ENCODE measurements at places on chromosomes 1 and 21.
A peak's percentile ranks its signal among the peaks of the same experiment; 100 is the strongest.

DNA sequence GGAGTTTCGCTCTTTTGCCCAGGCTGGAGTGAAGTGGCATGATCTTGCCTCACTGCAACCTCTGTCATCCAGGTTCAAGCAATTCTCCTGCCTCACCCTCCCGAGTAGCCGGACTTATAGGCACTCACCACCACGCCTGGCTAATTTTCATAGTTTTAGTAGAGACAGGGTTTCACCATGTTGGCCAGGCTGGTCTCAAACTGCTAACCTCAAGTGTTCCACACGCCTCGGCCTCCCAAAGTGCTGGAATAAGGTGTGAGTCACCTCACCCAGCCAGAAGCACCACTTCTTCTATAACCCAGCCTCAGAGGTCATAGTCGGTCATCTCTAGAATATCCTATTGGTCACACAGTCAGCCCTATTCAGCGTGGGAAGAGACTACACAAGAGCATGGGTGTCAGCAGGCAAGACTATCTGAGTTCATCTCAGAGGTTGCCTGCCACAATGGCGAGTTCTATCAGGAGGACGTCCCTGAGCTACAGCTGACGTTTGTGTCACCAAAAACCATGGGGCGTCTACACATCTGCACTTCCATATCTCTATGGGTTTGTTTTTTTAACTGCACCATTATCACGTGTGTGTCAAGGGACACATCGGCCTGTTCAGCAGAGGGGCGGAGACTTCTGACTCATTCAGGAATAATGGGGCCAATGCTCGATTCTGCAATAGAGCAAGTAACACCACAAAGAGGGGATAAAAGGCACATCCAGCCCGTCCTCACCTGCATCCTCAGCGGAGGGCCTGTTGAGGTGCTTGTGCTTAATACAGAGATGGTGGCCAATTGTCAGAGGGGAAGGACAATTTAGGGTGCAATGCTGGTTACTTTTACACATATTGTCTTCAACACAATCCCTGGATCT is 256.3 kb upstream of the IRF2BP2 start:
- DNase-seq = no peak

DNA sequence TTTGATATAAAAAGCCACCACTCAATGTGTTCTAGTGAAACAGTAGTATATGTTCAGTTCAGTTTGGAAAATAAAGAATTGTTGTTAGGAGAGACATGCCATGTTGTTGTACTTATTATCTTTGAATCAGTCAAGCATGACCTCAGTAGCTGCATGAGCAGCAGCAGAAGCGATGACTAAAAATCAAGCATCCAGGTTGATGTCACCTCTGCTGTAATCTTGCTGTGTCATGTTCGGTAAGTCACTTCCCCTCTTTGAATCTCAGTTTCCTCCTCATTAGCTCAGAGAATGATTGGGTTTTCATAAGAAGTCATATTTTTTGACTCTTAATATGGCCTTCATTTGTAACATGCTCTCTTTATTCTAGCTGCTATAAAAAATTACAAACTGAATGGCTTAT is 428.4 kb upstream of the B3GALT2 start:
- DNase-seq = no peak

- no peak for DNase-seq
Measured at GRCh38 chr1:25924454-25924853, 18.2 kb upstream of the STMN1 start.

- peak; percentile 4 for DNase-seq
Measured at GRCh38 chr1:7642781-7643529, 128.1 kb upstream of the VAMP3 start.

GRCh38 chr21:20998456-20998789 is 214 bp downstream of the NCAM2 start:
- no peak for DNase-seq

DNA sequence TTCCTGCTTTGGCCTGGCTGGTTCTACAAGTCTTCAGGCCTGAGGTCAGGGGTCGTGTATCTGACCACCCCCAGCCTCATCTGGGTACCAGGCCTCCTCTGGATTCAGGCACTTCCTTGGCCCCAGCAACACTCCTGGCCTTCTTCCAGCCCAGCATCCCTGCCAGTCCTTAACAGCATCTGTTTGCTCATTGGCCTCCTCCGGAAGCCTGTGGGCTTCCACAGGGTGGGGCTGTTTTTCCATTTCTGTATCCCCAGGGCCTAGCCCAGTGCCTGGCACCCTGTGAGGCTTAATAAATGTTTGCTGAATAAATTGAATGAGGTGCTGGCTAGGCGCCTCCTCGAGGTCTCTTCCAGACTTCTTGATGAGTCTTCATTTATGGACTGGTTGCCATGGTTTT is 21.5 kb upstream of the GPR37L1 start:
- no peak for DNase-seq

GRCh38 chr1:44282704-44283426 is 69.6 kb downstream of the DMAP1 start:
- no peak for DNase-seq

DNA sequence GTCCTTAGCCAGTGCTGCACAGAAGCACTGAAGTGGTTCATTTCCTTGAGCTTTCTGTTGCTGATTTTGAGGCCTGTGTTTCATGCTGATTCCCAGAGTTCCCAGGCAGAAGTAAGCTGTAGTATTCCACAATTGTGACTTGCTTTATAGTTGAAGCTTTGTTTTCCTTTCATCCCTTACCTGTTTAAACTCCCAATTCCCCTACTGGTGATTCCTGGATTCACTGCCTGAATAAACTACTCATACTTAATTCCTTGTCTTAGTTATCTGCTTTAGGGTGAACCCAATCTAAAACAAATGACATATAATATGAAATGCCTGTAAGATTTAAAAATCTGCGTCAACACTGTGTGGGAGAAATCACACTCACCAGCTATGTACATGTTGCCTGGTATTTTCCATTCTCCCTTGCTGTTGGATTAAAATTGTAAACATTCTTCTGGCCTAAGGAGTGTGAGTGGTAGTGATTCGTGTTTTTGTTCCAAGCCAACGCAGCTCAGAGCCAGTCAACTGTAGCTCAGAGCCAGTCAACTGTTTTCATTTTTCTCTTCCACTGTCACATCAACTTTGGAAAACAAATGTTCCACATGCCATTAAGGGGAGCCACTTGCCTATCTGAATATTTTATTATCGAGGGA is 879.4 kb downstream of the MRPL39 start:
- DNase-seq = no peak

GRCh38 chr1:214638459-214638807 is 35.4 kb downstream of the CENPF start:
- DNase-seq = no peak

- DNase-seq = no peak
Measured at GRCh38 chr1:117759535-117759934, 153.7 kb downstream of the TENT5C start.

DNA sequence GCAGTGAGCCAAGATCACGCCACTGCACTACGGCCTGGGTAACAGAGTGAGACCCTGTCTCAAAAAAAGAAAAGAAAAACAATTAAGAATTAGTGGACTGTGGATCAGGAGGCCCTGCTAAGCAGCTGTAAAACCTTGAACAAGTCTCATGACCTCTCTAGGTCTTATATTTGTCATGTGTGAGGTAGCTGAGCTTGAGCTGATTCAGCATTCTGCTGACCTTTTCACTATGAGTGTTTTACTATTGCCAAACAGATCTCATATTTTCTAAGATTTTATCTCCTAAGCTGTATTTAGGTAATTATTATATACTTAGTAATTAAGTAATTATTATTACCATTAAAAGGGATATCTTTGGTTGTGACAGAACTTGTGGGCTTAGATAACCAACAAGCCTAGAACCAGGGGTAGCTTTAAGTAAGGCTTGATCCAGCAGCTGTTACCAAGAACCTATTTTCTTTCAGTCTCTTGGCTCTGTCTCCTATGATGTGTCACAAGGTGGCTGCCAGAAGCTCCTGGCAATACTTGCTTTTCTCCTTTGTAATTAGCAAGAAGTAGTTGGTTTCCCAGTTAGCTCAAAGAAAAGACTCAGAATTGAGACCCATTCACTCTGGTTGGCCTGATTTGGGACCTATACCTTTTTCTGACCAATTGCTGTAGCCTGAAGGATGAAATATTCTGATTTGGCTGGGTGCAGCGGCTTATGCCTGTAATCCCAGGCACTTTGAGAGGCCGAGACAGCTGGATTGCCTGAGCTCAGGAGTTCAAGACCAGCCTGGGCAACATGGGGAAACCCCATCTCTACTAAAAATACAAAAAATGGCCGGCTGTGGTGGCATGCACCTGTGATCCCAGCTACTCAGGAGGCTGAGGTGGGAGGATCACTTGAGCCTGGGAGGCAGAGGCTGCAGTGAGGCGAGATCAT is 8.5 kb upstream of the ZC3H12A start:
- no peak for DNase-seq

DNA sequence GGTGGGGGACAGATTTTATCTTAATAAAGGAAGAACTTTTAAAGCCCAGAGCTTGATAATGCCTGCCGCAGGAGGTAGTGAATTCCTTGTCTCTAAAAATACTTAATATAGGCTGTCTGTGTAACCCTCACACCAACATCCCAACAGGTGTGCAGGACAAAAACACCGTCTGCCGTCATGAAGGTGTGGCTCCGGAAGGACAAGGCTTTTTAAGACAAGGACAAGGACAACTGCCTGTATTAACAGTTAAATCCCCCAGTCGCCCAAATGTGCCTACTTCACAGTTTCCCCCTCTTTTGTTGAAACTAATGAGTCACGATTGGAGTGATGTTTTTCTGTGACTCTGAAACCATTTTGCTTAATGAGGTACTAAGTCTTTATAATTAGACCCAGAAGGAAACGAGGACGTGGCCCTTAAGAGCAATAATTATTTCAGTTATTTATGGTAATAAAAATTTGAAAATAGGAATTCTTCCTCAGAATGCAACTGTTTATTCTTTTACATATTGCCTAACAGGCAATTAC is 27.3 kb upstream of the SPATA6 start:
- no peak for DNase-seq

- no peak for DNase-seq
Measured at GRCh38 chr1:218459878-218460711, 115.0 kb downstream of the TGFB2 start.

GRCh38 chr1:64505232-64505943 is 35.5 kb downstream of the CACHD1 start:
- peak; percentile 58 for DNase-seq

DNA sequence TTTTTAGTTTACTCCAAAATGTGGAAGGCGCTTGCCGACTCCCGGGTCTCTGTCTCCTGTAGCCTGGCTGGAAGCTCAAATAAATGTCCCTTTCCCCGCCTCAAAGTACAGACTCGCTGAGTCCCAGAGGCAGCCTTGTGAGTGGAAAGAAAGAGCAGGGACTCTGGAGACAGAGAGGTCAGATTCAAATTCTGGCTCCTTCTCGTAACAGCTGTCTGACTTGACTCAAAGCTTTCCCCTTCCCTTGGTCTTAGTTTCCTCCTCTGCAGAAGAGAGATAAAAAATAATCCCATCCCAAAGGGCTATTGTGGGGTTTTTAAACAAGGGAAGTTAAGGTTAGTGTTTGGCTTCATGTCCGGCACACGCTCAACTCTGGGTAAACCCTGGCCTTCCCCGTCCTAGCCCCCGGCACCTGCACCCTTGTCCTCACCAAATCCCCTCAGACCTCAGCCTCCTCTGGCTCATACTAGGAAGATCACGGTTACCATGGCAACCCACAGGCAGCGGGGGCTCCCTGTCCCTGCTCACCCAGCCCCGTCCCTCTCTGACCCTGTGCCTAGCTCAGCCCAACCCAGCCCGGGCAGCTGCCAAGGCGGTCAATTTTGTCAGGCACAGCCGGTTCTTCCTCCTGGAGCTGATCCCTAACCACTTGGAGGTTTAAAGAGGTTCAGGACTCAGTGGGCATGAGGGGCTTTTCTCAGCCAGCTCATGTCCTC is 49.2 kb upstream of the IGSF21 start:
- no peak for DNase-seq

- DNase-seq = no peak
Measured at GRCh38 chr1:43430831-43431230, 22.9 kb downstream of the HYI start.

- no peak for DNase-seq
Measured at GRCh38 chr1:998995-999724, 737 bp downstream of the HES4 start.

DNA sequence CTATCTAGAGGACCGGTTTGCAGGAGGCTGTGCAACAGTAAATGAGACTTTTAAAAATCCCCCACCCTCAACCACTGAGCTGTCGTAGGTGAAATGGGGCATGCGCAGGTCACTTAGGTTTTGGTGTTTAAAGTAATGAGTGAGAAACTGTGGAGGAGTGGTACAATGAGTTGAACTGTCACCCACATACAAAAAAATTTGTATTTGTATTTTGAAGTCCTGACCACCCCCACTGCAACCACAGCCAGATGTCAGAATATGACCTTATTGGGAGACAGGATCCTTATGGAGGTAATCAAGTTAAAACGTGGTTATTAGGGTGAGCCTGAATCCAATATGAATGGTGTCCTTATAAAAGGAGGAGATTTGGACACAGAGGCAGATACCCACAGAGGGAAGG is 1.6 kb upstream of the IRF6 start:
- DNase-seq = no peak

DNA sequence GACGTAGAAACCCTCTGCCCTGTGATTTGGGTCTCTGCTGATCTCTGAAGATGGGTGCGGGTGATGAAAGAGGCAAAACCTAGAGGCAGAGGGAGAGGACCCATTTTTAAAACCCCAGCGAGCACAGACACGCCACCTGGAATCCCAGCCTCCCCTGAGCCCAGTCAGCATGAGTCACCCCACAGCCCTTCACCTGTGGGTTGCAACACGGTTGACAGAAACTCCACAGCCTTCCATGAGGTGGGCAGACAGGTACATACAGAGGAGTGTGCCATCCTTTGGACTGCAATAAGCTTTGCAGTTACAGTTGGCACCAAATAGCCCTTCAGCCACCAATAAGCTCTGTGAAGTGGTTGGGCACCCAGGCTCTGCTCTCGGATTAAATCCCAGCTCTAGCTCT is 2.1 kb upstream of the GRHL3 start:
- no peak for DNase-seq

GRCh38 chr1:4702932-4703331 is 48.5 kb downstream of the AJAP1 start:
- DNase-seq = no peak

DNA sequence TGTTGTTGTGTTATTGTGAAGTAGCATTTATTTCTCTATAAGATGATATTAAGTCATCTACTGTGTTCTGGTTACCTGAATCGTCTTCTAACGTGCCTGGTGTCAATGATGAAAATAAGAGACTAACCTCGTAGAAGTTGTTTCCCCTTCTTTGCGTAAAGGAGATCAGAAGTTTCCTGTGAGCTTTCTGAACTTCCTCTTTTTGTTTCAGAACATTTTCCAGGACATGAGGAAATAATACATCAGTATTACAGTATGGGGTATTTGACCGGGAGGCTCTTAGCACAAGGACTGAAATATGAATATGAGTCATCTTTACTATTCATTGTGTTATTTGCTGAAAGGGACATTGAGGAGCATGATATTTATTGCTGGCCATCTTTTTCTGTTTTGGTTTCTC is 1.3 kb downstream of the ST6GALNAC3 start:
- DNase-seq = no peak

GRCh38 chr1:167077128-167077867 is 12.9 kb downstream of the GPA33 start:
- no peak for DNase-seq

GRCh38 chr1:39753132-39754025 is 14.7 kb downstream of the PPIE start:
- no peak for DNase-seq

Measured in NCI-H1105 (cell line).